Left ventricle myocardium inferior (tissue), 1 donor: ENCODE measurements at places on chromosomes 2 and 18. TPM values are rescaled to one million over a fixed set of nuclear protein-coding genes. Genes with fewer than 3 reads are reported as not detected.

DNA sequence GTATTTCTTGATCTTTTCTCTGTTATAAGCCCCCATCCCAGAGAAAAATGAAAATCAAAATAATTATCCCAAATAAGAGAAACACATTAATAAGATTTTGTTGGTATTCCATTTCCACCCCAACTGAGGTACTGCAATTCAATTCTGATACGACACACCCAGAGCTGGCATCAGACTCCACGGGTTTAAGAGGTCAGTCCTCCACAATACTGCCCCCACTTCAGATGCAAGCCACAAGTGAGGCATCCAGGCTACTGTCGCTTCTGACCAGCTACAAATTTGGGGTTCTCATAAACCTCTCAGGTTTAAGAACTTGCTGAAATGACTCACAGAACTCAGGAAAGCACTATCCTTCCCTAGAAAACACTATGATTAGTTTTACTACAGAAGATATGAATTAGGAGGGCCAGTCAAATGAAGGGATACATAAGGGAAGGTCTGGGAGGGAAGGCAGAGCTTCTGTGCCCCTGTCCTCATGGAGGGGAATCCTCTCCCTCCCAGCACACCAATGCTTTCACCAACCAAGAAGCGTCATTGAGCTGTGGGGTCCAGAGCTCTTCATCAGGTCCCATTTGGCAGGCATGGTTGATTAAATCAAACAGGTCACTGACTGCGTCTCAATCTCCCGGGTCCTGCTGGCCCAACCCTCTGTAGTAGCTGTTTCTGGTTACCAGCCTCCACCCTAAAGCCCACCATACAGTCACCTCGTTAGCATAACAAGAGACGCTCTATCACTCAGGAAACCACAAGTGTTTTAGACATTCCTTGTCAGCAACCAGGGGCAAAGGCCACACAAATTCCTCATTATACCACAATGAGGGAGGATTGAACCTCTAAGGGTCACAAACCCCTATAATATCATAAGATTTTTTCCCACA is 46.2 kb downstream of the IWS1 start:
- no peak for DNase-seq

DNA sequence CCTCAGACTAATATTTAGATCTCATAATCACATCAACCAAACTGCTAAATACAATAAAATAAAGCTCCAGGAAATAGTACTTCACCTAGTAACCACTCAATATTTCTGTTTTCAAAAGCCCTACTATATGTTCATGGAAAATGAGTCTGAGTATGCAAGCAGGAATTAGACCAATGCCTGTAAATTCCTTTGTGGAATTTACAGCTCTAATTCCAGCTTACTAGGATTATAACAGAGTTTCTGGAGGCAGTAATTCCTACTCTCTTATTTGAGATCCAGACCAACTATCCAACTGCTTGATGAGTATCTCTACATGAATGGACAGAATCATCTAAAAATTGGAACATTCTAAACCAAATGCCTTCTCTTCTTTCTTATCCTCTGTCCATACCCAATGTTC is 11.6 kb downstream of the CDKL4 start:
- DNase-seq, result no peak

GRCh38 chr2:113755035-113755834 is 1.2 kb downstream of the SLC35F5 start:
- no peak for DNase-seq

SLC9A2 gene
- 0.25 TPM for total RNA-seq

DNA sequence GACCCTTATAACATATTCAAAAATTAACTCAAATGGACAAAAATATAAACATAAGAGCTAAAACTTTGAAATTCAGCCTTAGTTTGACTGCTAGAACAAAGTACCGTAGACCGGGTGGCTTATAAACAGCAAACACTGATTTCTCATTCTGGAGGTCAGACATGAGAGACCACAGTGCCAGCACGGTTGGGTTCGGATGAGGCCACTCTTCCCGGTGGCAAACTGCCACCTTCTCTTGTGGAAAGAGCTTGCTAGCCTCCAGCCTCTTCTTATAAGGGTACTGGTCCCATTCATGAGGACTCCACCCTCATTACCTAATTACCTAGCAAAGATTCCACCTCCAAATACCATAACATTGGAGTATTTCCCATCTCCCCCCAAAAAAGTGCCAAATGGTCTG is 91.3 kb downstream of the FAM210A start:
- peak; percentile 62 for DNase-seq

SLC19A3 gene
- 0.74 TPM for total RNA-seq
